T-helper 17 cell (primary cell): ENCODE measurements at places on chromosomes 1 and 21. TPM values are rescaled to one million over a fixed set of nuclear protein-coding genes. Genes with fewer than 3 reads are reported as not detected.

PHF13 gene
- 5.9 TPM for total RNA-seq

MATN1 gene
- 2.1 TPM for total RNA-seq

ITSN1 gene
- total RNA-seq = 2.5 TPM

FNDC5 gene
- not detected for total RNA-seq

CD1D gene
- total RNA-seq = 0.94 TPM
